ENCODE measurements at places on chromosomes 7 and 10. TPM values are rescaled to one million over a fixed set of nuclear protein-coding genes. Genes with fewer than 3 reads are reported as not detected.

DNA sequence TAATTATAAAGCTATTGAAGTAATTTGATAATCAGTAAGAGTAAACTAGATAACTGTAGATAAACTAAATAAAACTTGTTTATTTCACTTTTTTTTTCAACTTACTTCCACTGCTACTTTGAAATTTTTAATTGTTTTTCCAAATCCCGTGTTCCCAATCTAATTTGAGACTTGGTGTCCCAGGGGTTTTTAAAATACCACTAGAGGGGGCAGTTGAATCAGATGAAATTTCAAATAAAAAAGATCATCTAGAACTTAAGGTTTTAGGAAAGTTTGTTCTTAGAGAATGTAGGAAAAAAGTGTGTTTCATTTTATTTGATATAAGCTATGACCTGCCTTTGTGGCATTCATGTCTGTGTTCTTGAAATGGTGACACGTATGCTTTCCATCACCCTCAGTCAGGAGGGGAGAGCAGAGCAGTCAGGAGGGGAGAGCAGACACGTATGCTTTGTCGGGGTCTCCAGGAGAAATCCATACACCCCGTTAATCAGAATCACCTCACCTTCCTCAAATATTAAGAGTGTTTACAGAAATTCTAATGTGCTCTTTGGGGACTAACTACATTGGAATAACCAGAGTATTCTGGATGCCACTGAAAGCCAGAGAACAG lies 49.9 kb downstream of the C10orf67 start:
- DNase-seq = no peak

DNA sequence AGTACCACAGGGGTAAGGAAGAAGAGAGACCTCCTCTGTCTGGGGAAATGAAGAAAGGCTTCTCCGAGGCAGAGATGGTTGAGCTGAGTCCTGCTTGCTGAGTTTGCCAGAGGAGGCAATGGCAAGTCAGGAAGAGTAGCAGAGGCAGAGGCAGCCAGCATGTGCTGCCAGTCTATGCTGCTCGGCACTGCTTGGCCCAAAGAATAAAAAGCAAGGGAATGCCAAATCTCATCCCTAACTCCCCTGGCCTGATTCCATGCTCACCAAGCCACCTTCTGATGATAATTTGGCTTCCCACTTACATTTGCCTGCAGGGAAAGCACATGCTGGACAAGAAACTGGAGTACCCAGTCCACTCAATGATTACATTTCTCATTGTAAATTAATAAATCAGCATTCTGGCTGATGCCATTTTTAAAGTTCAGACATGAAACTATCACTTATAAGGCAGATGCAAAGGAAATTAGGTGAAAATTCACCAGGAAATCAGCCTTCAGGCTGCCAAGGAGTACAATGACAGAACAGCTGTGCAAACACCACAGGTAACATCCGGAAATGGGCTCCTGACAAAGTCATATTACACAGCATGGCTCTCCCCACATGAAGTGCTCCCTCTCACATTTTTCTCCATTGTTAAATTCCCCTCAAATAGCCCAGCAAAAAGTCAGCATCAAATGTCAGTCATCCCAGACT lies 245.9 kb downstream of the MTERF1 start:
- DNase-seq = no peak

GRCh38 chr10:69891057-69891617 lies 89.4 kb downstream of the COL13A1 start:
- DNase-seq = no peak

DNA sequence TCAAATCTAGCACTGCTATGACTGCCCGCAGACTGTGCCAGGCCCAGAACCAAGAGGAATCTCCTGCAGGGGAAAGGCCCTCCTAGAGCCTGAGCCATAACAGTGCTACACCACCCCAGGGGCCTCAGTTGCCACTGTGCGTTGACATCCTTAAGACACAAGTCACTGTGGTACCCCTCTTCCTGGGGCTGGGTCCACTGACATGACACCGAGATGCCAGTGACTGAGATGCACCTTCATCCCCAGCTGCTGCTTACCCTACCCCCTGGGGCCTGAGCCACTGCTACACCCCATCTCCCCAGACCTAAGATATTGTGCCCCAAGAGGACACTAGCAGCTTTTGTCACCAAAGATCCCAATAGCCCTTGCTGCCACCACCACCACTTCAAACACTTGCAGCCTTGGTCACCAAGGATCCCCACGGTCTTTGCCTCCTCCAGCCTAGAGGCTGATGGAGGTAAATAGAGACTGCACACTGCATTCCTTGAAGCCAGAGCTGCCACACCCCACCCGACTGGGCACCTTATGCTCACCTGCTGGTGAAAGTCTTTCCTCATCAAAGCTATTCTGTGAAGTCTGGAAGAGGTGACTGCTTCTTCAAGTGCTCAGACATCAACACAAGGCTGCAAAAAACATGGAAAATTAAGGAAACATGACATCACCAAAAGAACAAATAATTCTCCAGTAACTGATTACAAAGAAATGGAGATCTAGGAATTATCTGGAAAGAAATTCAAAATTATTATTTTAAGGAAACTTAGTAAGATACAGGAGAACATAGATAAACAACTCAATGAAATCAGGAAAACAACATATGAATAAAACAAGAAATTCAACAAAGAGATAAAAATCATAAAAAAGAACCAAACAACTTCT lies 40.4 kb upstream of the SHH start:
- no peak for DNase-seq

- no peak for DNase-seq
These were observed 636.5 kb downstream of the ZNF716 start for GRCh38 chr7:58086461-58086860.

- DNase-seq = peak; percentile 28
These were observed 17.7 kb downstream of the GATA3 start for GRCh38 chr10:8072211-8072610.

DNA sequence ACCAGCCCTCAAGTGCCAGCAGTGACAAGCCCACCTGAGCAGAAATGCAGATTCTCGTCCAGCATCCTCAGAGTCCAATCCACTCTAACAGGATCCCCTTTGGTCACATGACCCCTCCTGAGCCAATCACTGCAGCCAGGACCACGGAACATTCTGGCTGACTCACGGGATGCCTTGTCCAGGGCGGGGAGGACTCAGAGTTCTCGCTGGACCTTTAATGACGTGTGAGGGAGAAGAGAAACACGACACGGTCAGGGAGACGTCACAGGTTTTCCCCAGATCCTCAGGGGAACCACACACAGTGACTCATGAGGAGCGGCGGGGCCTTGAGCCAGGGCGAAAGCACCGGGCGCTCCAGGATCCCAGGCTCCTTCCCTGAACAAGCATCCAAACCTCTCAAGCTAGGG lies 155.7 kb downstream of the PTPRN2 start:
- DNase-seq = peak; percentile 42

DNA sequence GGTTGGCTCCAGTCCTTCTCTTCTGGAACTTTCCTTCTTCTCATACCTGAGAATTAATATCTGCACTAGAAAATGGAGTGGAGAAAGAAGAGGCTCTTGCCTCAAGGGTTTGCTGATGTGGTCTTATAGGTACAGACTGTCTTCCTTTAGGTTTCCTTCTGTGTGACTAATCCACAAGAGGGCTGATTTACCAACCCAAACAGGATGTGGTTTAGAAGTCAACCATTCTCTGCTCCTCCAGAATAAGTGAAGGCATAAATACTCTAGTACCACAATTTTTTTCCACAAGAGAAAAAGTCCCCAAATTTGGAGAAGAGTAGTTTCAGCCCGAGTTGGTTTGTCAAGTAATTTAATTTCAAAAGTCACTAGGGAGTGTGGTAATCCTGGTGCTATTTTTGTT lies 85.8 kb downstream of the NRP1 start:
- no peak for DNase-seq

- peak; percentile 55 for DNase-seq
These were observed 59.5 kb upstream of the PRPS1L1 start for GRCh38 chr7:18087026-18087686.

DNA sequence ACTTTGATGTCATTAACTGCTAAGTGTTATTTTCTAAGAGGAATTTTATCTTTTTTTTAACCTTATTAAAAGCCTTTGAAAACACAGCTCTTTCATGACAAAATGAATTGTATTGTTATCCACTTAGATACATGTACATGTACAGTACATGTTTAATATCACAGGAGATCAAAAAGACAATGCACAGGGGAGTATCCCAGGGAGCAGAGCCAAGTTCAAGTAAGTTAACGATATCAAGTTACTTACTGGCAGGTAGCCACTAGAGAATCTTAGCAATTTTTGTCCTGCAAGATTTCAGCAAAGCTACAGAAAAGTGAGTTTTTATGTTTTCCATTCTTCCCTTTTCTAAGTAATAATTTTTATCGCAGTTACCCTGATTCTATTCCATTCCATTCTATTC lies 33.9 kb upstream of the ARL4A start:
- no peak for DNase-seq

DNA sequence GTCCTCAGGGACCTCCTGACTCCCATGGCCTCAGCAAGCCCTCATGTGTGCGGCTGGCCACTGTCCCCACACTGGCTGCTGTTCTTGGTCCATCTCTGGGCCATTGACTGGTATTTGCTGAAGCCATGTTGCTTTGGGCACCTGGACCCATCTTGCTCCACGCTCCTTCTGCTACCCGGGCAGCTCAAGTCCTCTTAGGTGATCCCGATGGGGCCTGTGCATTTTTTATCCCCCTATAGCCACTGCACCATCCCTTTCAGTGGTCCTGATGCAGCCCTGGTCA lies 16.7 kb downstream of the RAMP3 start:
- no peak for DNase-seq

GRCh38 chr7:127768241-127768640 lies 116.2 kb downstream of the SND1 start:
- no peak for DNase-seq

GRCh38 chr7:80014511-80014910 lies 120.1 kb upstream of the GNAI1 start:
- DNase-seq = peak; percentile 20

GRCh38 chr10:63454631-63455030 lies 11.1 kb downstream of the JMJD1C start:
- no peak for DNase-seq

GRCh38 chr10:101772895-101773761 lies 2.8 kb downstream of the FGF8 start:
- DNase-seq = peak; percentile 81

Gene HOXA6
- total RNA-seq = not detected

Gene COL13A1
- 16.6 TPM for total RNA-seq

Gene CXCL12
- total RNA-seq = 21.1 TPM

Gene GLI3
- 6.7 TPM for total RNA-seq

Gene SEM1
- 78.1 TPM for total RNA-seq

Gene PAPOLB
- total RNA-seq = not detected

Gene AASS
- 28.0 TPM for total RNA-seq

Data from H7 (cell line).